ENCODE measurements at places on chromosomes 3 and 15. TPM values are rescaled to one million over a fixed set of nuclear protein-coding genes. Genes with fewer than 3 reads are reported as not detected.

CD47 gene
- total RNA-seq = 145 TPM

WDR6 gene
- total RNA-seq = 76.1 TPM

CPNE9 gene
- total RNA-seq = not detected

ZPLD1 gene
- total RNA-seq = not detected

DCUN1D1 gene
- 48.2 TPM for total RNA-seq

ANKRD34C gene
- not detected for total RNA-seq

SLC12A1 gene
- total RNA-seq = not detected

IL5RA gene
- total RNA-seq = not detected

MYLK gene
- 104 TPM for total RNA-seq

BCHE gene
- total RNA-seq = 40.3 TPM

WDR76 gene
- total RNA-seq = 36.0 TPM

TCAIM gene
- 27.6 TPM for total RNA-seq

ARHGEF3 gene
- total RNA-seq = 10.4 TPM

THSD4 gene
- 8.6 TPM for total RNA-seq

LRRC31 gene
- total RNA-seq = not detected

Measured in A172 (cell line).